Fibroblast of skin of abdomen (primary cell): ENCODE measurements at places on chromosomes 12 and 14.

- no peak for DNase-seq
Observed at GRCh38 chr12:26172539-26172938, 22.8 kb upstream of the SSPN start.

GRCh38 chr14:77151245-77151644 lies 9.7 kb upstream of the ZDHHC22 start:
- DNase-seq: no peak

DNA sequence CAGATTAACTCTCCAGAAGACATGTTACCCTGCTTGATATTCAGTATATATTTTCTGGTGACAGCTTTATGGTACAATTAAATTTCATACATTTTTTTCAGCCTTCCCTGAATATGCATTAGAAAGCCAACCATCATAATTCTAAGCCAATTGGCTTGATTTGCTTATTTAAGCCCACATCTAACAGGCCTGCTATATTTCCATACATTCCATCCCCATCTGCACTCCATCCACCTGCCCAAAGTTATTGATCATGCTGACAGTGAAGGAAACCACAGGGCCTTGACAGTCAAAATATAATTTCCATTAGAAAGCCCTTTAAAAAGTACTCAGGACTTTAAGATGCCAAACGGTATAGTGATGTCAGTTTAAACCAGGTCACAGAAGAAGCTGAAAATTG lies 164.3 kb downstream of the GXYLT1 start:
- peak; percentile 27 for DNase-seq

GRCh38 chr12:69154585-69155363 lies 84.6 kb upstream of the CPSF6 start:
- DNase-seq: peak; percentile 36

DNA sequence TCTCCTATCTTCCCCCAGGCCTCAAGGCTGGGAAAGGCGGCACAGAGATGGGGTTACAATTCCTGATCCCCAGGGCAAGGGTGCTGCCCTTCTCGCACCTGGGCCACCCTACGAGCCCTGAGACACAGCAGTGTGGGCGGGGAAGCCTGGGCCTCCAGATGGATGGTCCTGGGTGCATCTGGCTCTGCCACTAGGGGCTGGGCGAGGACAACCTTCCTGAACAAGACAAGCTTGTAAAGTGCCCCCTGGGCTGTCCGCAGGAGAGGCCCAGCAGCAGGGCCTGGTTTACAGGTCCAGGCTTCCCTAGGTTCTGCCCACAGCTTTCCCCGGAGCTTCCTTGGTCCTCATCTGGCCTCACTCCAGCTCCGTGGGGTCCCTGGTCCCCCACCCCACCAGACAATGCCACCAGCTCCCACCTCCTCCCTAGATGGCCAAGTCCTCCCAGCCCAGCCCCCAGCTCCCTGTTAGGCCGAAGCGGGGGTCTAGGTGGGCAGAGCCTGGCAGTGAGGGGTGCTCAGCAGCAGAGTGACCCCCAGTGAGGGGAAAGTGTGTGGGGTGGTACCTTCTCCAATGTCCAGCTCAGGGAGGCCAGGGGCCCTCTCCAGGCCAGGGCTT lies 8.9 kb downstream of the ARL6IP4 start:
- no peak for DNase-seq

DNA sequence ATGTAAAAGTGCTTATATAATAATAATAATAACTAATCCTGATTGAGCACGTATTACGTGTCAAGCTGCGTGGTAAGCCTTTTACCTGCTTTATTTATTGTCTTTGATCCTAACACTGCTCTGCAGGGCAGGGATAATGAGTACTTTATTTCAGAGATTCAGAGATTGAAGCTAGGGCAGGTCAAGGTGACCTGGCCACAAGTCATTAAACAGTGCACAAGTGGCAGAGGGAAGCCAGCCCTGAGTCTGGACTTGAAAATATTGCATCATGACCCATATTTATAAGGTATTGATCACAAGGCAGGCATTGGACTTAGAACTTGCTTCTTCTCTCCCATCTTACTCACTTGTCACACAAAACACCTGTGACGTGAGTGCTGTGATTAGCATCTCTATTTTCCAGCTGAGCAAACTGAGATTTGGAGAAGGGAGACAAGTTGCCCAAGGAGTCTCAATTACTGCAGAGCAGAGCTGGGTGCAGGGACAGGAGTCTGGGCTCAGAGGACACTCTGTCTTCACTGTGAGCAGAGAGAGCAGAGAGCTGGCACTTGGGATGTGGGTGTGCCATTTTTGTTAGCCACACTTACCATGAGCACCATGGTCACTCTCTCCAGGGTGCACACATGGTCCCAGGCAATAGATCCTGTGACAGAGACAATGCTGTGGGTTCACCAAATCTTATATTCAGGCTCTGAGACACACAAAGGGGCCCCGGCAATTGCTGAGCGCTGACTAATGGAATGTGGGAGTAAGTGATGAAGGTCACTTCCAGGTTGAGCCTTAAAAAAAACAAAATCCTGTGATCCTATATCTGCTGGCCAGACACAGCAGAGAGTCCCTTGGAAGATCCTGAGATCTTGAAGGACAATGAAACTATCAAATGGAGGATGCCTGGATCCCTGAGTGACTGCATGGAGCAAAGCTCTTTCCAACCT lies 113.2 kb upstream of the MED13L start:
- no peak for DNase-seq

DNA sequence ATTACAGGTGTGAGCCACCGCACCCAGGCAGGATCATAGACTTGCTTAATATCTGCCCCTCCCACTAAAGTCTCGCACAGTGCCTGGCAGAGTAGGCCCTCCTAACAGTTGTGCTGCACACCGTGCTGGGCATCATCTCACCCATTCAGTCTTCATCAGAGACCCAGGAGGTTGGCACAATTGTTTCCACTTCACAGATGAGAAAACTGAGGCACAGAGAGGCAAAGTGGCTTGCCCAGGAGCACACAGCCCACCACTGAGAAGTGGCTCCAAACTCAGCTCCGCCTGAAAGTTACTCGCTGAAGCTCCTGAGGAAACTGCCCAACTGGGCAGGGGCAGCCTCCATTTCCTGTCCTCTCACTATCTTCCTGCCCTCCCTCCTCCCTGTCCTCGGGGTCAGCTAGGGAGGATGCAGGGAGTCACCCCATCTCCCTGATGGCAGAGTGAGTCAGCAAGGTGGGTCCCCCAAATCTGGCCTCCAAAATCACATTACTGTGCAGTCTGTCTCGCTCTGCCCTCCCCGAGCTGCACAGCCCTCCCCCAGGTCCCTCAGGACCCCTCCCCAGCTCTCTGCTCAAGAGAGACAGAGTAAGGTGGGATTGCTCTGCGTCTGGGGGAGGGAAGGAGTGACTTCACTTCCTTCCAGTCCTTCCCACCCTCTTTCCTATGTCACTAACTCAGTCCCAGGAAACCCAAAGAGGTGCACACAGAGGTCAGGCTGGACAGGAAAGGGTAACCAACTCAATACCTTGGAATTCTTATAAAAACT lies 5.7 kb downstream of the SLC8B1 start:
- no peak for DNase-seq

DNA sequence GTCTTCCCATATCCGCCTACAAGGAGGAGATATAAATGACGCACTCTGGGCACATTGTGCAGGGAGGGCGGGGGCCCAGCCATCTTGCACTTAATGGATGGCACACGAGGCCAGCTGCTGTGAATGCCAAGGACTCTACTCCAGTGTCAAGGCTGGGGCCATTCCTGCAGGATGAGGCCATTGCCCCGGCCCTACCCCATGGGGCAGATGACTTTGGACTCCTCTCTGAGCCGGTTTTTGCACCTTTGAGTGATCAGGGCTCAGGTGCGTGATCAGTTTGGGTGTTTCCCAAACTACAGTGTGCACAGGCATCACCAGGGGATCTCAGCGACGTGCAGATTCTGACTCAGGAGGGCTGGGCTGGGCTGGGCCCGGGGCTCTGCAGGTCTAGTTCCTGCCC lies 16.1 kb downstream of the MMAB start:
- DNase-seq: no peak

- DNase-seq: no peak
Observed at GRCh38 chr12:109752117-109753053, 38.8 kb downstream of the FAM222A start.

DNA sequence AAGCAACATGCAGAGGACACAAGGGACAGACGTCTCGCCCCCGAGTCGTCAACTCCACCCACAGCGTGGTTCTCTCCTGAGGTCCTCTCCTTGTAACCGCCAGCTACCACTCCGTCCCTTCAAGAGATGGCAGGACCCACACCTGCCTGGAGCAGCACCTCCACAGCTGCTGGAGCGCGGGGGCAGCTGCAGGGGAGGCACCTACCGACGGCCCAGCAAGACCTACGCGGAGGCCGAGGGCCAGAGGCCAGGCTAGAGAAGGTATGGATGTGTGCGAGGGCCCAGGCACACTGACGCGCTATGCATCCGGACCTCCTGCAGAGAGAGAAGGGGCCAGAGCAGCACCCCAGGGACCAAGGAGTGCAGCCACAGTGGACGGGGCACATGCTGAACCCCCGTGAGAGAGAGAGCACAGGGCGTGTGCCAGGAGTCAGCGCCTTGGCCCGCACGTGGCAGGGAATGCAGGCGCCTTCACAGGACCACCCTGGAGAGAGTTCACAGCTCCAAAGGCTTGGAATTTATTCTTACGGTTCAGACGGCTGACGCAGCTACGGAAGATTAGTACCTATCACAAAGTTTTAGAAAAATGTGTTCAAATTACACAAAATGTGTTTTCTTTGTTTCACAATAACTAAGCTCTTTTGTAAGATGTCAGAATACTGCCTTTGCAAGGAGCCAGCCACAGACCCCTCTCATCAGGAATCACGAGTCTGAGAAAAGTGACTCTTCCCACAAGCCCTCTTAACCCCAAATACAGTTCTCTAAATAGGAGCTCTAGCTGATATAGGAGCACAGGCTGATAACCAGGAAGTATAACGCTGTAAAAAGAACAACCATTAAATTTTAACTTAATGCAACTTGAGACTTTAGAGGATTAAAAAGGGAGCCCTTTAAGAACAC lies 36.8 kb downstream of the CDC42BPB start:
- no peak for DNase-seq

DNA sequence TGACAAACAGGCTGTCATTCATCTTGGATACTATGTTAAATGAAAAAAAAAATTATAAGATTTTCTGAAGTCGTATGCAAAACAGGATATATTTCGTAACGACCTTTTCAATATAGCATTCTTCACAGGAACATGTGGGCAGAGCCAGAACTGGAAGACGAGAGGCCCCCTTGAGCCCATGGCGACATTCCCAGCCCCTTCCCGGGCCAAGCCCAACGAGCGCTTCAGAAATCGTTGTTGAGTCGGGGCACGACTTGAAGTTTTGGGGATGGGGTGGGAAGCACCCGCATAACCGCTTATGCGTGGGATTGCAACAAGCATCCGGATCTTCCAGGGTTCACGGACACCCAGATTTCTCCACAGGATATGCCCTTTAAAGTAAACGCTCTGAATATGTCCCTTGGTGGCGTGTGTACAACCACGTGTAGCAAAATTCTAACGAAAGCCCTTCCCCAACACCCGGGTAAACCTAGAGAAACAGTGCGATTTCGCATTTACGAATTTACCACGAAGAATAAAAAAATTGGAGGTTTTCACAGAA lies 736 bp downstream of the C14orf39 start:
- DNase-seq: no peak

- DNase-seq: no peak
Observed at GRCh38 chr12:71605039-71605438, 58.6 kb downstream of the ZFC3H1 start.

DNA sequence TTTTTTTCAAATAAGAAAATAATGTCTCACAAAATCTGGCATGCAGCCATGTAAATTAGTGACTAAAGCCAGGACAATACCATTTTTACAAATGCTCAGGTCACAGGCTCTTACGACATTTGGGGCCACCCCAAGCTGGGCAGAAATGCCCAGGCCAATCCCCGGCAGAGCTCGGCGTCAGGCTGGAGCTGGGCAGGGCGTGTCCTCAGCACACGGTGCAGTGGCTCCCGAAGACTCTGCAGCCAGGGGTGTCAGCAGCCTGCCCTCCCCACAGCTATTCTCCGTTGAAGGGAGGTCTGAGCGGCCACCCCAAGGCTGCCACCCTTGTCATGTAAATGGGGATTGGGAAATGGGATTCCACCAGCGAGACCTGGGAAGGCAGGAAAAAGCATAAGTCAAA lies 158.6 kb downstream of the DICER1 start:
- no peak for DNase-seq

DNA sequence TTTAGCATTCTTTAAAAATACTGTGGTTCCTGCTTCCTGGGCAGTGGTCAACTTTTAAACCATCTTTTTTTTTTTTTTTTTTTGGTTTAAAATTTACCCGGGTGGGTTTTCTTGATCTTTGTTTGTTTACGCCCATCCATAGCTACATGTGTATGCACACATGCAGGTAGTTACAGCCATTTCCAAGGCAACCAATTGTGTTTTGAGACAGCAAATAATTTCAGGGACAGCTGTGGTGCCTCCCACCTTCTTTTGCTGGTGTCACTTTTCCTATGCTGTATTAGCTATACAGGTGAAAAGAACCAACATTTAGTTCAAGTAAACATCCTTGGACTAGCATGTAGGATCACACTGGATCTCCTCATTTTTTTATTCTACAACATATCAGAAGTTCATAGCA lies 52.0 kb upstream of the PSMA6 start:
- no peak for DNase-seq

DNA sequence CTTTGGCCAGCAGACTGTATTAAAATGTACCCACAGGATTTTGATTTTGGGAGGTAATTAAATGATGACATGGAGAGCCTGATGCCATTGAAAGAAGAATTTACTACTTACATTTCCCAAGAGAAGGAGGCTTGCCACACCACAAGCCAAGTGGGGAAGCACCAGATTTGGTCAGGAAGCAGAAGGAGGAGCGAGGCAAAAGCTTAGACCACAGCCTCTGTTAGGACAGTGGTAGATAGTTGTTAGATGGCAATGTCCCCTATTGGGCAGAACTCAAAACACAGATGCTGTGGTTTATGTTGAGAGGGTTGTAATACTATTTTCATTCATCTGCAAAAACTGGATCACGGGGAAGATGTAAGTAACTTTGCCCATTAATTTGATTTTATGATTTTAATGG lies 709.4 kb downstream of the VRK1 start:
- DNase-seq: no peak

DNA sequence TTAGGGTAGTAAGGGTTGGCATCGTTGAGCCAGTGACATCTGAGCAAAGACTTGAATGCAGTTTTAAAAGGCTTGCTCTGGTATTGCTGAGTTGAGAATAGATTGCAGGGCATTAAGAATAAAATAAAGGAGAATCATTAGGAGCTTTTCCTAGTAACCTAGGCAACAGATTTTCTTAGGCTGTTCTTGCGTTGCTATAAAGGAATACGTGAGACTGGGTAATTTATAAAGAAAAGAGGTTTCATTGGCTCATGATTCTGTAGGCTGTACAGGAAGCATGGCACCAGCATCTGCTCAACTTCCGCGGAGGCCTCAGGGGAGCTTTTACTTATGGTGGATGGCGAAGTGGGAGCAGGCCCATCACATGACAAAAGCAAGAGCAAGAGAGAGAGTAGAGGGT lies 97.4 kb downstream of the RAD51B start:
- no peak for DNase-seq

DNA sequence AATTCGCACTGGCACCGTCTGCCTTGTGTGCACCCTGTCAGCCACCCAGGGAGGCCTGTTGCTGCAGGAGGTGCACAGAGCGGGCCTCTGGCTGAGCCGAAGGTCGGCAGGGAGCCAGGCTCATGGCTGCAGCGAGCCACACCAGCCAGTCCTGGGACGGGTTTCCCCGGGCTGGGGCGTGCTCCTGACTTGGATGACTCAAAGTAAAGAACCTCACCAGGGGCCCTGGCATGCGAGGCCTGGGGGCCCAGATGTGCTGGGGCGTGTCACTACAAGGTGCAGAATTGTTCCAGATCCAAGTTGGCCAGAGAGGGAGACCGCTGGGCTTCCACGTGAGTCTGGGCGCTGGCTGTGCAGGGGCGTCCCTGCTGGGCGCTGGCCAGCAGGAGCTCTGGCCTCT lies 34.5 kb downstream of the FBRSL1 start:
- DNase-seq: no peak
